Type B pancreatic cell (in vitro differentiated cells): ENCODE measurements at places on chromosomes 4 and X. TPM values are rescaled to one million over a fixed set of nuclear protein-coding genes. Genes with fewer than 3 reads are reported as not detected.

XAGE1A gene
- not detected in 2 replicates for total RNA-seq

FUNDC1 gene
- total RNA-seq = 15.5 and 17.8 TPM in 2 replicates

FAM9B gene
- not detected in 2 replicates for total RNA-seq

RPS3A gene
- 2,407 and 2,778 TPM in 2 replicates for total RNA-seq

ASB9 gene
- 1.4 and 2.0 TPM in 2 replicates for total RNA-seq

- no peak overlapping the region for H3K4me3 ChIP-seq
- DNase-seq = no peak
- H3K27ac ChIP-seq = no peak overlapping the region
- H3K27me3 ChIP-seq = peaks cover 33% of the 10 kb centered on the region
Measured at GRCh38 chr4:121980643-121981042, 28.8 kb upstream of the TRPC3 start.

DNA sequence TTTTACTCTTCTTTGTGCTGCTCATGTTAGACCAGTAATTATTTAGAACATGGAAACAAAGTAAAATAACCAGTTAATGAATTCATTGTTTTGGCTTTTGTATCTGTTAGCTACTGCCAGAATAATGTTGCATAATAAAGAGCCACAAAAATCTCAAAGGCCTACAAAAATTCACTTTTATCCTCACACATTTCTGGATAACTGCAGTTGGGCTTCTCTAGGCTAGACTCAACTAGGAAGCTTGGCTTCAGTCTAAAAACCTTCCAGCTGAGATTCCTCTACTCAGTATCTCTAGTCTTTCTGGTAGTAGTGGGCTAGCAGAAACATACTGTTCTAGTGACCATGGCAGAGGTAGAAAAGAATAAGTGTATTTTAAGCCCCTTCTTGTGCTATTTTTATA lies 73.0 kb downstream of the FAT4 start:
- no peak for DNase-seq
- H3K27ac ChIP-seq = no peak overlapping the region
- H3K4me1 ChIP-seq = no peaks in the 10 kb centered on the region

DNA sequence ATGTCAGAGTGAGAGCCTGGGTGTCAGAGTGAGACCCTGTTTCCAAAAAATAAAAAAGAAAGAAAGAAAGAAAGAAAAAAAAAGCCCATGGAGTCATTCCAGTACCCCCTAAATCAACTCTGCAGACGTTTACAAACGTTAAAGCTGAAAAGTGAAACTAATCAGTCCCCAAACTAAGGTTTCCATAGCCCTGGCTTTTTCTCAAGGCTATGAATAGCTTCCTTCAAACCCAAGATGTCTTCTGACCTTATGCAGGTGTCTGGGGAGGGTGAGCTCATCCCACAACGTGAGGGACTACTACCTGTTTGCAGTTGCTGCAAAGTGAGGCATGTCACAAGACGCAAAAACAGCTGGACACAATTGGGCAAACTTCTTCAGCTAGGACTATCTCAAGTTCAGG lies 144.0 kb downstream of the SH3KBP1 start:
- H3K27ac ChIP-seq = no peak overlapping the region
- no peak overlapping the region for H3K4me3 ChIP-seq
- no peaks in the 10 kb centered on the region for H3K4me1 ChIP-seq
- DNase-seq = no peak
- H3K27me3 ChIP-seq = peaks cover 6% of the 10 kb centered on the region
- no peaks in the 10 kb centered on the region for H3K36me3 ChIP-seq

DNA sequence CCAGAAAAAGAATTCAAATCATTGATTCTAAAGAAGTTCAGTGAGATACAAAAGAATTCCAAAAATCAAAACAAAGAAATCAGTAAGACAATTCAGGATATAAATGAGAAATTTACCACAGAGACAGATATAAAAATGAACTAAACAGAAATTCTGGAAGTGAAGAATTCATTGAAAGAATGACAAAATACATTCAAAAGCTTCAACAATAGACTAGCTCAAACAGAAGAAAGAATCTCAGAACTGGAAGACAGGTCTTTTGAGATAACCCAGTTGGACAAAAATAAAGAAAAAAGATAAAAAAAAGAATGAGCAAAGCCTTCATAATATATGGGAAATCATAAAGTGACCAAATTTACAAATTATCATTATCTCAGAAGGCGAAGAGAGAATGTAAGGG lies 41.7 kb downstream of the CD99L2 start:
- no peak overlapping the region for H3K4me3 ChIP-seq
- no peaks in the 10 kb centered on the region for H3K27me3 ChIP-seq
- H3K36me3 ChIP-seq = peaks cover 20% of the 10 kb centered on the region
- no peak for DNase-seq
- no peak overlapping the region for H3K27ac ChIP-seq
- no peaks in the 10 kb centered on the region for H3K4me1 ChIP-seq

DNA sequence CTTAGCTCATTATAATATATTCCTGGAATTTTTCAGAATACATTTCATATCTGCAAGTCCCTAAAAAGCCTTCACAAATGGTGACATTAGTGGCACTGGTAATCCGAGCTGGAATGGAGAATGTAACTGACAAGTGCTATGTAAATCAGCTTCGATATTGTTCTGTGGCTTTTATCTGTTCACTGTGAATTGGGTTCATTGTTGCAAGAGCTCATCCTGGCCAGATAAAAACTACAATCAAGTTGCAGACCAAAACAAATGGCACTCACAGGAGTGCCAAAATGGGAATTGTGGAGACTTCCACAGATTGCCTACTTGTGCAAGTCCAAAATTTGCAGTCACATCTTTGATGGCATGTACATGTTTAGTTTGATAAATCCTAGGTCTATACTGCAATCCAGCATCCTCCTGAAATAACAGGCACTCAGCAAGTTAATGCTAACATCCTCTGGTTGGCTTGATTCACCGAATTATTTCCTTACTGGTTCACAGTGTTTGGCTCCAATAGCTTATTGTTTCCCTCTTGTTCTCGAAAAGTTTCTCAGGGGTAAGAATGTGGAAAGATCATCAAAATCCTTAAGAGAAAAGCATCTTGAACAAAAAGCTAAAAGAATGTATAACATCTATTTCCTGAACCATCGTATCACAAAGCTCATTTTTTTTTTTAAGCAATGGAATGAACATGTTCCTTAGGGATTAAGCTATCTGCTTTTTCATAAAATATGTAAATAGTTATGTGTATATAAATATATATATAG lies 904.9 kb downstream of the CENPC start:
- H3K36me3 ChIP-seq = no peaks in the 10 kb centered on the region
- no peaks in the 10 kb centered on the region for H3K4me1 ChIP-seq
- no peak overlapping the region for H3K27ac ChIP-seq
- no peak overlapping the region for H3K4me3 ChIP-seq

- no peak overlapping the region for H3K27ac ChIP-seq
- no peak overlapping the region for H3K4me3 ChIP-seq
- H3K27me3 ChIP-seq = no peaks in the 10 kb centered on the region
- no peaks in the 10 kb centered on the region for H3K36me3 ChIP-seq
Measured at GRCh38 chrX:125826080-125826479, 340.0 kb downstream of the DCAF12L2 start.

DNA sequence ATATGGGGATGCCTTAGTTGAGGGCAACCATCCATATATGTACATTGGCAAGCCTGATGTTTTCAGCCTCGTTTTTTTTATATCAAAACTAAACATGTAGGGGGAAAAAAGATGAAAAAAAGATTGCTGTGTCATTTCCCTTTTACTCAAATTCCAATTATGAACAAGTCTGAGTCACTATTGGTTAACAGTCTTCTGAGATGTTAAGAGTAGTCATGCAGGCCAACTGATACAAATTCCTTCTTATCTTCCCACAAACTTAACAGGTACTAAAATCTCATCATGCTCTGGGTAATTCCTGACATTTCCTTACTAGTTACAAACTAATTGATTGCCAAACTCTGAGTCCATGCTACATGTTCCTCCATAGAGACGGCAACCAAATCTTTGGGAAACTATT lies 222.1 kb downstream of the FRMPD4 start:
- no peak overlapping the region for H3K4me3 ChIP-seq
- no peaks in the 10 kb centered on the region for H3K36me3 ChIP-seq
- no peak overlapping the region for H3K27ac ChIP-seq
- H3K27me3 ChIP-seq = no peaks in the 10 kb centered on the region
- no peaks in the 10 kb centered on the region for H3K4me1 ChIP-seq
- no peak for DNase-seq

DNA sequence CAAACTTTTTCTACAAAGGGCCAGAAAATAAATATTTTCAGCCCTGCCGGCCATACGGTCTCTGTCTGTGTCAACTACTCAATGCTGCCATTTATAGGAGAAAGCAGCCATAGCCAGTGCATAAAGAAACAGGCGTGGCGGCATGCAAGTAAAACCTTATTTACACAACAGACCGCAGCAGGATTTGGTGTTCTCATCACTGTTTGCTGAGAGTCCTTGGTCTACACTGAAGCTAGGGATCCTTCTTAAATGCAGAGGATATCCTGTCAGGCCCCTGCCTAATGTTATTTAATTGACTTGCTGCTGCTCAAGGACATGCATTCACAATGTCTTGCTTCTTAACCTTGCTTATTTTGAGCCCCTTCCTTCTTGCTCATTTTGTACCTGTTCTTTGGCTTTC lies 54.7 kb downstream of the CPE start:
- no peaks in the 10 kb centered on the region for H3K36me3 ChIP-seq
- H3K4me3 ChIP-seq = no peak overlapping the region
- H3K4me1 ChIP-seq = no peaks in the 10 kb centered on the region
- no peak for DNase-seq
- no peak overlapping the region for H3K27ac ChIP-seq

DNA sequence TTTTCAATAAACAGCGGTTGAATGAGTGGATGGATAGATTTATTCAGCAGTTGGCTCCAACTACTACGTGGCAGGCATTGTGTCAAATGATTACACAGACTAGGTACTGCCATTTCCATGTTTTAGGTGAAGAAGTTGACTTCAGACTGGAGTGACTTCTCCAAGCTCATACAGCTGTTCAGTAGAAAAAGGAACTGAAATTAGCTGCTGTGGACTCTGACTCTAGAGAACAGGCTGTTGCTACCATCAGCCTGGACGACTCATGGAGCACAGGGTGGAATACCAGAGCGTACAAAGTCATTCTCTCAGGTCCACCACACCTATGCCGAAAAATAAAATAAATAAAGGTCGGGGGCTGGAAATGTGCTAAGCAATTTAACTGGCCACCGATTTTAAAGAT lies 45.3 kb downstream of the TENM3 start:
- no peak overlapping the region for H3K4me3 ChIP-seq
- no peak for DNase-seq
- no peaks in the 10 kb centered on the region for H3K27me3 ChIP-seq
- no peaks in the 10 kb centered on the region for H3K4me1 ChIP-seq
- no peak overlapping the region for H3K27ac ChIP-seq

DNA sequence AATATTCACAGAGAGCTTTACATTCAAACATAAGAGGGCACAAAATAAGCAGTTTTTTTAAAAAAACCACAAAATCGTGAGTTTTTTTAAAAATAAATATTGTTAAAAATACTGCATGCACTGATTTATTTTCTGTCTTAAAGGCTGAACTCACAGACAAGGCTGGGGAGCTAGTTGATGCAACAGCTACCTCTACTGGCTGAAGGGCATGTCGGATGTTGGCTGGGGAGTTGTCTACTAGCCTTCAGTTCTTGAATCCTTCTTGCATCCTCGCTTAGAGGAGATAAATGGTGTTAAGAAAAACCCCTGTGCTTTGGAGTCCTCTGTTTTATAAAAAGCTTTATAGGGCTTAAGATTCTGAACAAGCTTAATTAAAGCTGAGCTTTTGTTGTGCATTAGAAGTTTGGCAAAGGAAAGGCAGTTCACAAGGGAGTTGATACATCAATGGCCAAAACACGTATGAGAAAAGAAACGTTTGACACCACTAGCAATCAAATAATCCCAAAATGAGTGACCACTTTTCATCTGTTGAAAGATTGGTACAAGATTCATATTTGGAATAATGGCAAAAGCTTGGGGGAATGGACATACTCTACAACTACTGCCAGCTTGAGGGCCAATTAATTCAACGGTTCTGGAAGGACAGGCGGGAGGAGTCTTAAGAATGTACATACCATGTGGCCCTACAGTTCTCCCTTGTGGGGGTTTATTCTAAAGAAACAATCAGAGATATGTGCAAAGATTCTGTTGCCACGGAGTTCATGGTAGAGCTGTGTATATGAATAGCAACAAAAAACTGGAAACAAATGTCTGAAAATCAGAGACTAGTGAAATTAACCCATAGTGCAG lies 94.7 kb downstream of the SEL1L3 start:
- H3K4me1 ChIP-seq = no peaks in the 10 kb centered on the region
- DNase-seq = no peak
- no peaks in the 10 kb centered on the region for H3K27me3 ChIP-seq
- H3K4me3 ChIP-seq = no peak overlapping the region

- no peaks in the 10 kb centered on the region for H3K27me3 ChIP-seq
- H3K36me3 ChIP-seq = no peaks in the 10 kb centered on the region
- no peak for DNase-seq
- peak overlapping the region; percentile 67 for H3K27ac ChIP-seq
- H3K4me1 ChIP-seq = peaks cover 3% of the 10 kb centered on the region
Measured at GRCh38 chr4:687048-687970, 1.6 kb downstream of the SLC49A3 start.
